ENCODE measurements at places on chromosomes 7 and 10.

DNA sequence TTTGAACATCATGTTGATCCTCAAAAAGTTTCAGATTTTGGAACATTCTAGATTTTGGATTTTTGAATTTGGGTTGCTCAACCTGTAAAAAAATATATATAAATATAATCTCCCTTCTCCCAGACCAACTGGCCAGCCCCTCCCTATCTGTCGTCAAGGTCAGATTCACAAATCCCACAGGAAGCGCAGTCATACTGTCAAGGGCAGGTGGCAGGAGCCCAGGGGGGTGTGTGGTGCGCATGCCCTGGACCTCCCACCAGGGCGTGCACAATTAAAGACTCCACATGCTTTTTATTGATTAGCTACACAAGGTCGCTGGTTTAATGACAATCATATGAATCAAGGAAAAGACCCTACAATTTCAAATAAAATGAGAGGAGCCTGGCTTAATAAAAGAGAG is 77.0 kb upstream of the EEPD1 start:
- no peak for DNase-seq

- DNase-seq: no peak
These were observed 247.9 kb upstream of the PTN start for GRCh38 chr7:137591421-137591837.

DNA sequence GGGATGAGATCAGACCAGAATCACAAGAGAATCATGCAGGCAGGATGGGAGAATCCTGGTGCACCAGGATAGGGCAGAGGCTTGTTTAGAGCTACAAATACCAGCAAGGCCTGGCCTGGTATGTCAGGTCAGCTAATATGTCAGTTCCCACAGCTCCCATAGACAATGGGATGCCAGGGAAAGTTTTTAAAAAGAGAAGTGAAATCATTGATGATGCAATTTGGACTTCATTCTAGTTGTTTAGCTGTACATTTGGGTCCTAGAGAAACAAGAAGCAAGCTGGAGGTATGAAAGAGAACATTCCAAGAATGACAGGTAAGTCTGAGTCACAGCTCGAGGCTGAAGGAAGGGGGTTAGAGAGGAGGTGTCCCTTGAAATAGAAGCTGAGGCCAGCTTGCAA is 45.2 kb downstream of the GPR141 start:
- DNase-seq: no peak

GRCh38 chr7:36264123-36264801 is 111.2 kb downstream of the EEPD1 start:
- no peak for DNase-seq

- no peak for DNase-seq
These were observed 436 bp downstream of the GNB2 start for GRCh38 chr7:100673942-100674410.

DNA sequence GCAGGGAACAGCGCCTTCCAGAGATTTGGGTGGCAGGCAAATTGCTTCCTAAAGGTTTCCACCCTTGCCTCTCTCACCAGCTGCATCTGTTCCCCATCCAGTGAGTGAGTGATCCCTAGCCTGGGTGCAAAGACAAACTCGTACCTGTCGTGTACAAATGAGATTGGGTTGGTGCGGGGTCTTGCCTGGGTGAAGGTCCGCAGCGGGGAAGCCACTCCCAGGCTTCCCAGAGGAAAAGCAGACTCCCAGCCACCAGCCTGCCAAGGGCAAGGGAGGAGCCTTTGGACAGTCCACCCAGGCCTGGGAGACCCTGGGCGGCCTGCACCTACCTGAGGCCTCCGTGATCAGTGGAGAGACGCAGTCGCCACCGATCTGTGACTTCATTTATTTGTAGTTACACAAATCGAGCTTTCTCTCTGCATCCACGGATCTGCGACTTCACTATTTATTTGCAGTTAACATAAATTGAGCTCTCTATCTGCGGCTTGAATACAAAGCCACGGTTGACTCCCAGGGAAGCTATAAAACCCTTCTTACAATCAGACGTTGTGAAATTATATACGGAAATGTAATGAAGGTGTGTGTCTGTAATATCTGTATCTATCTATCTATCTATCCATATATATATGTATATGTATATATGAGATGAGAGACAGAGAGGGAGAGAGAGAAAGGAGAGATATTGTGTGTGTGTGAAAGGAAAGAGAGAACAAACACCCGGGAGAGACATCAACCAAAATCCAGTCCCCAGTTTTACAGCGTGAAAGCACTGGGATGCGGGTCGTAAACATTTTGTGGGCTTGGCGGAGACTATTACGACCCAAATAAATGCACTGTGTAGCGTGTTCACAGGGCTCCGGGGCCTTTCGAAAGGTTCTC is 3.0 kb upstream of the HOXA7 start:
- DNase-seq: no peak

- no peak for DNase-seq
These were observed 182.9 kb downstream of the EBF3 start for GRCh38 chr10:129780901-129781795.

GRCh38 chr10:119190353-119190752 is 11.7 kb upstream of the PRDX3 start:
- DNase-seq: no peak

All from stimulated activated CD8-positive, alpha-beta memory T cell treated with anti-CD3 and anti-CD28 coated beads, Interleukin-7, amount 100 ng/mL, for 1 hour (primary cell).